ENCODE measurements at places on chromosomes 3 and 15.
A peak's percentile ranks its signal among the peaks of the same experiment; 100 is the strongest.

- no peak for DNase-seq
Measured at GRCh38 chr15:67803299-67803698, 22.0 kb upstream of the SKOR1 start.

DNA sequence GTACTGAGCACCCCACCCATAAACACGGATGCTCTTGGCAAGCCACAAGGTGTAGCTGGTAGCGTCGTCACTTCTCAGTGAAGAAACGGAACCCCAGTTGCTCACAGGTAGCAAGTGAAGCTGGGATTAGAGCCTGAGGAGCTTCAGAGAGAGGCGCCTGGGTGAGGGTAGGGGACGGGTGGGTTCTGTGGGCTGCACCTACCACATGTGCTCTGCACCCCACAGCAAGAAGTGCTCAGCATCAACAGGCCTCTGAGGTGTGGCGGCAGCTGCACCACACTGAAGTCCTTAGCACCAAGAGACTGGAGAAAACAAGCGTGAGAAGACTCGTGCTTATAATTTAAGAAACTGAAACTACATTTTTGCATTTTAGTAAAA is 9.8 kb downstream of the MAP6D1 start:
- no peak for DNase-seq

DNA sequence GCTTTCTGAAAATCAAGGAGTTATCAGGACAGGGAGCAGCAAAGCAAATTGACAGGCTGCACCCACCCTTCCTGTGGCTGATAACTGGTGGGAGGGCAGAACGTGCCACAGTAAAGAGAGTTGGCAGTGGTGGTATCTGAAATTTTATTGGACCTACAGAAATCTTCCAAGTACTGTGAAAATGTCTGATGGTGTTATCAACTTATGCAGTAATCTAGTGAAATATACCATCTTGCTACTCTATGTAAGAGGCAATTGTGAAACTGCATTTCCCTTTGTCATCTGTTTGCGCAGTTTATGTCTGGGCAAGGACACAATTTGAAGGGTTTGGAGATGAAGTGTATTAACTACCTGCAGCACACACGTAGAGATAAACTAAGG is 1.5 kb downstream of the PLCL2 start:
- DNase-seq = no peak

GRCh38 chr3:184117636-184118035 is 17.5 kb upstream of the EIF2B5 start:
- no peak for DNase-seq

DNA sequence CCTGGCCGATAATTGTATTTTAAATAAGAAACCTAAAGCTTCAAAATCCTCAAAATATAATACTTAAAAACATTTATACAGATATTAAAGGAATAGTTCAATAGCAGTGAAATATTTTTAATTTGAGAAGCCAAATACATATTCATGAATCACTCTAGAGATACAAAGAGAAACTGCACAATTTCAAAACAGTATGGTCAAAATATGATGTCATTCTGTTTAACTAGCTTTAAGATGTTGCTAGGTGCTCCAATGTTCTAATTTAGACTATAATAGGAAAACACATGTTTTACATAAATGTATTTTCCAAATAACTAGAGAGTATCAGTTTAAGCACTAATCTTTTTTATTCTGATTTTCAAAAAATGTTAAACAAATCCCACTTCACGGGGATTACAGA is 10.3 kb upstream of the NRROS start:
- DNase-seq = no peak

DNA sequence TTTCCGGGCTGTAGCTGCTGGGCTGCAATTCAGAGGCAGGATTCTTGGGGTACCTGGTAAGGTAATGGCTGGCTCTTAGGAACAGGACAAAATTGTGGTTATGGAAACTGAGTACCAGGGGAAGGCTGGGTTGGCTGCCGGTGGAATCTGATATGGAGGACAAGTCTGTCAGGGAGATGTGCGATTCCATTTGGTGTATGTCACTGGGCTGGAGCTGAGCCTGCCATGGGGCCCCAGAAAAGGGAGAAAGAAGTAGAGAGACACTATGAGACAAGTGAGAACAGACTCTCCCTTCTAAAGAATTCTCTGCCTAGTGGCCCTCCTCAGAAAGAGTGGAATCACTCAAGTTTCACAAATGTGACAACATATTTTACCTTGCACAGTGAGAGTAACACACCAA is 368.2 kb upstream of the ROPN1 start:
- no peak for DNase-seq

GRCh38 chr15:72200395-72201237 is 3.0 kb upstream of the GRAMD2A start:
- no peak for DNase-seq

DNA sequence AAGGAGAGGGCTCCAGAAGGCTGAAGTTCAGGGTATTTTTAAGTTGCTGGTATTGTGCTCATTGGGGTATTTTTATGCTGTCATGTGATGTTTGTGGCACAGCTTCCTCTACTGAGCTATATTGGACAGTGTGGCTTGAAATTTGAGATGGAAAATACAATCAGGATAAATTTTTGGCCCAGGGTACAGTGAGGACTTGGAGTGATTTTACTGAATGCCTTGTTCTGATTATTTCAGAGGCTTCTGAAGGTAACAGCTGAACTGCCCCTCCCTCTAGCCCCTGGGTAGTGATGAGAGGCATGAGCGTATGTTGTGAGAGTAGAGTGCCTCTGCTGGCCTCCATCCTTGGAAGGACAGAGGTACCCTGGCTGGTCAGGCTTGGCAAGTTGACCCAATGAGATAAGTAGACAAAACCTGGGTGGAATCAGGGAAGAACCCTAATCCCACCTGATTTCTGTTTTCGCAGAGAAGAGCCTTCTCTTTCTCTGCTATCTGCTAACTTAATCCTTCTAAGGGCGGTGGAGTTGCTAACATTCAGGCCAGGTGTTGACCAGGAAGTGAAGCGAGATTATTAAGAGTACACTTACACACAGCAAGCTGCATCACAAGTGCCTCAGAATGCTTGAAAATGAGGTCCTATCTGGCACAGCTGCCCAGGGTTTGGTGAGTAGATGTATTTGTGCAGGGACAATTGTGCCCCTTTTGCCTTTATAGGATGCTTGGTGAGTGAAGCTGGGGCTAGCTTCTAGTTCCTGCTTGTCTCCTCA is 98.1 kb upstream of the CLSTN2 start:
- DNase-seq = no peak

DNA sequence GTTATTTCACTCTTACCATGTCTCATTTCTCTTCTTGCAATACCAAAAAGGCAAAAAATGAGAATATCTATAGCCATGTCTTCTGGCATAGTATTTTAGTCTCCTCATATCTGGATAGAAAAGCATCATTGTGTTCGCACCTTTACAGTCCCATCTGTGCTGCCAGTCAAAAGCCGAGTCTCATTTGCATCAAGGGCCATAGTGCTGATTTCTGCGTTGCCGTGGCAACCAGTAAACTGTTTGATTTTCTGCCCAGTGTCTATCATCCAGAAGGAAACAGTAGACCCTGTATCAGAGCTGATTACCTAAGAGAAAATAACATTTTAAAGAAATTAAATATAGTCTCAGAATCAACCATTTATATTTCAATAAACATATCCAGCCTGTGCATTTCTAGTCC is 86.1 kb upstream of the SERPINI2 start:
- no peak for DNase-seq

- DNase-seq = peak; percentile 84
Measured at GRCh38 chr15:40487816-40488682, 17.3 kb downstream of the CHST14 start.

GRCh38 chr15:41853831-41854230 is 15.2 kb downstream of the PLA2G4B start:
- DNase-seq = no peak

DNA sequence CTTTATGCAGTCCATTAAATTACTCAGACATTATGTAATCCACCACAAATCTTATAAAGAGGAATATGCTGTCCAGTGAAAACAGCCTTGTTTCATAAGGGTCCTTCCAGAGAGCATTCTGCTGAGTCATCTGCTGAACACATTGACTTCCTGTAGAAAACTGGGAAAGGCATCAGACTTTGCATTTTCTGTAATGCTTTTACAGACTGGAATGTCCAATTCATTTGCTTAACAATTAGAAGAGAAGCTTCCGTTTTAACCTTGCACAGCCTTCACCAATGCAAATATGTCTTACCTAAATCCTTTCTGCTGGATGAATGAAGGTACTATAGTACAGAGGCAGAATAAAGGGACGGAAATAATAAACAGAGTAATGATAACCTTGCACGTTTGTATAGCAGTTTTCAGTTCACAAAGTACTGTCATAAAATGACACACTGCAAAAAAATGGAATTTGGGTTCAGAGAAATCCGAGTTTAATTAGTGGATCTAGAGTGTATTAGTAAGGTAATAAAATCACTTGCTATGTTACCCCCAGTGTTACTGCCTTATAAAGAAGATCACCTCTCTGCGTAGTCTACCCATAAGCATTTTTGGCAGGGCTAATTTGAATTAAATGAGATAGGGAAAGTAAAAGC is 301.5 kb downstream of the PYDC2 start:
- peak; percentile 8 for DNase-seq

DNA sequence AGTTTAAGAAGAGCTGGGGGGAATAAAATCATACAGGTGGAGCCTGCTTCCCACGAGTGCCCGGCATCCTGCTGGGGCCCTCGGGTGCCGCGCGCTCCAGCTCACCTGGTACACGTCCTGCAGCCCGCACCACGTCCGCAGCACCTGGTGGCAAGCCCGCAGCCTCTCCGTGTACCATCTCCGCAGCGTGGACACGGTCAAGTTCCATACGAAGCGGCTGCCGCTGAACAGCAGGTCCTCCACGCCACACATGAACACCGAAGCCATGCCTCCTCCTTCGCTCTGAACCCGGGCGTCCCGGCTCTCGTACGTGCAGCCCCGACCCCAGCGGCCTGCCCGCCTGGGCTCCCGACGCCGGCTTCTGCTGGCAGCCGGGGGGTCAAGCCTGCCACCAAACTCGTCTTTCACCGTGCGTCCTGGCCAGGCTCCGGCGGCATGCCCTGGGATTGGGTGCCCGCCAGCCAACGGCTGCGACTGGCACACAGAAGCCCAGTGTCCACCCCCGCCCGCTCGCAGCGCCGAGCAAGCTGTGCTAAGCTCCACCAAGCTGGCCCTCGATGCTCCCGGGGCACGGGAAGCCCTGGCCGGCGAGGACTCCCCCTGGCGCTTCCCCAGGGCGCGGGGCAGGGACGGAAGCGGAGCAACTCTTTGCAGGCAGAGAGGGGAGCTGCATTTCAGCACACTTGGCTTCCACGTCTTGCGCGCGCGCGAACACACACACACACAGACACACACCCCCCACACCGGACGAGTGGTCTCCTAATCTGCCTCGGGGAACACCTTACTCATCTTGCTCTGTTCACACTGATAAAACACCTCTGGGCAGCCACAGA is at the start of gene FRMD4B:
TSS of gene FRMD4B (minus strand) at position 366 of the 833 bp plus-strand sequence. CDS start at position 267, 99 bp downstream.
- peak; percentile 58 for DNase-seq

DNA sequence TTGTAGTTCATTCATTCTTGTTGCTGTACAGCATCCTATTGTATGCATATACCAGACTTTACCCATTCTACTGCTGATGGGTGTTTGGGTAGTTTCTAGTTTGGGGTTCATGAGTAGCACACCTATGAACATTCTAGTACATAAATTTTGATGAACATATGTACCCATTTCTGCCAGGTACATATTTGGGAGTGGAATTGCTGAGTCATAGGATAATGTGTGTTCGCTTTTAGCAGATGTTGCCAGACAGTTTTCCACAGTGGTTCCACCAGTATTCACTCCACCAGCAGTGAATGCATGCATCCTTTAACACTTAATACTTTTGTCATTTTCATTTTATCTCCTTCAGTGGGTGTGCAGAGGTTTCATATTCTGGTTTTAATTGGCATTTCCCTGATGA is 3.4 kb upstream of the SCN5A start:
- DNase-seq = no peak

GRCh38 chr15:61634837-61635236 is 405.7 kb upstream of the RORA start:
- no peak for DNase-seq

DNA sequence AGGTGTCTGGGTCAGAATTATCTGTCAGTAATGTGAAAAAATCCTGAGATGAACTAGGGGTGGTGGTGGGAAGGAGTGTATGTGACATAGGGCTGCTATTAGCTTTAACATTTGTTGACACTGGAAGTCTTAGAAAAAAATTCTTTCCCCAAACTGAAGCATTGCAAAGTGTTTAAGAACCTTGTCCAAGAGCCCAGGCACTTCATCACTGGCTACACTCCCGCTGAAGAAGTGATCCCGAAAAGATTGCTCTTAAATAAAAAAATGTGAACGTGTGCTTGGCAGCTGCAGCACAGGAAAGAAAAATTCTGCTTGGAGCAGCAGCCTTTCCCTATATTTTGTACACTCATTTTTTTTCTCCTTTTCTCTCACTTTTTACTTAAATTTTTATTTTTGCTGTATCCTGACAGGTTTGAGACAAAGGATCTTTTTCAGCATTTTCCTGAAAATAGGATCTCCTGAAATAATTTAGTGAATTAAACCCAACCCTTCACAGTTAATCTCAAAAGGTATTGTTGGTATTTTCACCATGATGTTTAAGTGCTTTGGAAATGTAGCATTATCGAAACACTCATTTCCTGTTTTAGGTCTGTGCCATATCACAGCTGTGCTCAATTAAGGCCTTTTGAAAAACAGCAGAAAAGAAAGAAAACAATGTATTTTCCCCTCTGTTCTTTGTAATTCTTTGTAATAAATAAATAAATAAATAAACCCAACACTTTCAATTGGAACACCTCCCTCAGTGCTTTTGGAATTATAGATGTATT is 477.6 kb downstream of the ZNF385D start:
- no peak for DNase-seq

- DNase-seq = peak; percentile 39
Measured at GRCh38 chr3:59775106-59775505, 725.3 kb upstream of the CFAP20DC start.

All from ELF-1 (cell line).